Activated CD8-positive, alpha-beta memory T cell treated with anti-CD3 and anti-CD28 coated beads for 36 hours (primary cell): ENCODE measurements at places on chromosomes 2 and 18. TPM values are rescaled to one million over a fixed set of nuclear protein-coding genes. Genes with fewer than 3 reads are reported as not detected.

Gene G6PC2
- total RNA-seq: not detected

Gene BCL11A
- total RNA-seq: 0.15 TPM

Gene FBXO41
- total RNA-seq: 39.5 TPM

Gene OTX1
- total RNA-seq: 0.13 TPM

Gene ST8SIA3
- total RNA-seq: not detected

Gene CDH19
- not detected for total RNA-seq

Gene LINC00305
- total RNA-seq: not detected

Gene SPEG
- 0.95 TPM for total RNA-seq

Gene RGPD3
- total RNA-seq: 0.06 TPM

Gene SNORC
- 1.3 TPM for total RNA-seq

Gene RFTN2
- total RNA-seq: not detected

Gene CENPA
- total RNA-seq: 27.2 TPM

Gene NLRC4
- total RNA-seq: not detected

Gene KCNIP3
- not detected for total RNA-seq

Gene NCKAP5
- total RNA-seq: not detected

Gene FOXD4L1
- 0.21 TPM for total RNA-seq

Gene POTEJ
- not detected for total RNA-seq

Gene TMEM182
- 4.0 TPM for total RNA-seq

Gene OR6B2
- total RNA-seq: not detected

Gene FAP
- total RNA-seq: not detected

Gene GRB14
- not detected for total RNA-seq

Gene SKA1
- 32.1 TPM for total RNA-seq

Gene SYT4
- total RNA-seq: not detected

Gene REG1B
- total RNA-seq: not detected

Gene FTCDNL1
- 4.6 TPM for total RNA-seq

Gene ALKAL2
- not detected for total RNA-seq

Gene CNRIP1
- not detected for total RNA-seq

Gene MALL
- total RNA-seq: 0.50 TPM

Gene ALPP
- total RNA-seq: not detected

Gene IMPA2
- total RNA-seq: 17.4 TPM

Gene UGT1A4
- not detected for total RNA-seq

Gene KIF5C
- total RNA-seq: 25.4 TPM

Gene FANCL
- total RNA-seq: 27.3 TPM

Gene ARHGEF33
- total RNA-seq: 0.42 TPM

Gene EIF2AK3
- 15.5 TPM for total RNA-seq

Gene ZNF638
- total RNA-seq: 75.8 TPM

Gene MYL12A
- 351 TPM for total RNA-seq

Gene KLHL29
- 0.21 TPM for total RNA-seq

Gene SLC30A3
- 0.23 TPM for total RNA-seq

Gene TRABD2A
- 28.6 TPM for total RNA-seq

Gene L3MBTL4
- 0.13 TPM for total RNA-seq

Gene RTKN
- 1.6 TPM for total RNA-seq

Gene SERPINB13
- total RNA-seq: not detected

Gene SLC14A1
- 4.1 TPM for total RNA-seq

Gene PLGLB2
- total RNA-seq: not detected

Gene AKAIN1
- not detected for total RNA-seq

Gene DYSF
- 5.8 TPM for total RNA-seq

Gene PIAS2
- total RNA-seq: 29.4 TPM

Gene CFC1
- not detected for total RNA-seq

Gene DRC1
- total RNA-seq: not detected

Gene FEV
- not detected for total RNA-seq
